ENCODE measurements at places on chromosomes 6 and 20.
A peak's percentile ranks its signal among the peaks of the same experiment; 100 is the strongest.

DNA sequence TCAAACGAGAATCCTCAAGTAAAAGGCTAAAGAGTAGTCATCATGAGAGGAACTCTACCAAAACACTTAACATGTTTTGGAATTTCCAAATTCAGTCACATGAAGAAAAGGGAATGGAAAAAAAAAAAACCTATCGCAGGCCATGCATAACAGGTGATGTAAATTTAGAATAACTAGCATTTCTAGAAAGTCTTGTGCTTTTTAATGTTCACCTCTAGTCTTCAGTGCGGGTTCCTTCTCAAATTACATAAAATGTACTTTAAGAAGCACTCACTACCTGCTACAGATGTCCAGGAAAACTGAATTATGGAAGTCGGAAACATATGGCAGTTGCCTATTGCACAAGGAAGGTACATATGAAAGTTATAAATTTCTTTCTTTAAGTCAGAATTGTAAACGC lies 6.1 kb upstream of the TBX18 start:
- no peak for DNase-seq

- DNase-seq = no peak
These were observed 754.6 kb upstream of the MMS22L start for GRCh38 chr6:98037571-98037970.

- DNase-seq = peak; percentile 42
These were observed 11.5 kb upstream of the CCDC170 start for GRCh38 chr6:151482290-151482689.

GRCh38 chr6:165843121-165843520 lies 180.1 kb upstream of the PDE10A start:
- no peak for DNase-seq

GRCh38 chr6:81938991-81939732 lies 186.7 kb upstream of the TENT5A start:
- no peak for DNase-seq

DNA sequence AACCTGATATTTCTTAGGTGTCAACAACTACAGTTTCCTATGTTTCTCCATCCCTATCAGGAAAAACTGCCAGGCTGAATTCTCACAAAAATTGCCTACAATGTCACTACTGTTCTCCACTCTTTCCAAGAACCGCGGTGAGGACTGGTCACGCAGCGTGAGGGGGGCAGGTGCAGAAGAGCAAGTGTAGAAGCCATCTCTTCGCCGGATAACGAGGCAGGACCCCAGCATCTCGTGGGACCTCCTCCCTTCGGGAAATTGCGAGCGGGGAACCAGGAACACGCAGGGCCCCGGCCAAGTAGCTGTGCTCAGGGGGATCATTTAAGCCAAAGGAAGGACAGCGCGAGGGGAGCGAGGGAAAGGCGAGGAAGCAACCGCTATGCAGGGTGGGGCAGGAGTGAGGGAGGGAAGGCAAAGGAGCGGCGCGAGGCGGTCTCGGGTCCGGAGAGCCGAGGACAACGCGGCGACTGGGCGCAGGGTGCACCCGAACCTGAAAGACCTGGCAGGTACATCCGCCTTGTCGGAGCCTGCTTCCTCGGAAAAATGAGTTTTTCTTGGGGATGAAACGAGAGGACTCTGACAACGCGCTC lies 559 bp downstream of the APMAP start:
- DNase-seq = no peak

DNA sequence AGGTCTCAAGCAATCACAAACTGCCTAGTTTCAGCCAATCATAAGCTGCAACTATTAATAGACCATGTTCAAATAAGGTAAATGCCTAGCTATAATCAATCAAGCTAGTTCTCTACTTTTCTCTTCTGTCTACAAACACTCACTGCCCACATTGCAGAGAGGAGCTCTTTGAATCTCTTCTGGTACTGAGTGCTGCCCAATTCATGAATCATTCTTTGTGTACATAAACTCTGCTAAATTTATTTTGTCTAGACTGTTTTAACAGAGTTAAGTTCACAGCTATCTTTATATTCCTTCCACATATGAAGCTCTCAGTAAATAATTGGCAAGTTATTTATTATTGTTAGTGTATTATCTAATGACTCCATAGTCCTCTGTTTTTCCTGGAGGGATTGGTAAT lies 411.0 kb downstream of the EPHA7 start:
- no peak for DNase-seq

DNA sequence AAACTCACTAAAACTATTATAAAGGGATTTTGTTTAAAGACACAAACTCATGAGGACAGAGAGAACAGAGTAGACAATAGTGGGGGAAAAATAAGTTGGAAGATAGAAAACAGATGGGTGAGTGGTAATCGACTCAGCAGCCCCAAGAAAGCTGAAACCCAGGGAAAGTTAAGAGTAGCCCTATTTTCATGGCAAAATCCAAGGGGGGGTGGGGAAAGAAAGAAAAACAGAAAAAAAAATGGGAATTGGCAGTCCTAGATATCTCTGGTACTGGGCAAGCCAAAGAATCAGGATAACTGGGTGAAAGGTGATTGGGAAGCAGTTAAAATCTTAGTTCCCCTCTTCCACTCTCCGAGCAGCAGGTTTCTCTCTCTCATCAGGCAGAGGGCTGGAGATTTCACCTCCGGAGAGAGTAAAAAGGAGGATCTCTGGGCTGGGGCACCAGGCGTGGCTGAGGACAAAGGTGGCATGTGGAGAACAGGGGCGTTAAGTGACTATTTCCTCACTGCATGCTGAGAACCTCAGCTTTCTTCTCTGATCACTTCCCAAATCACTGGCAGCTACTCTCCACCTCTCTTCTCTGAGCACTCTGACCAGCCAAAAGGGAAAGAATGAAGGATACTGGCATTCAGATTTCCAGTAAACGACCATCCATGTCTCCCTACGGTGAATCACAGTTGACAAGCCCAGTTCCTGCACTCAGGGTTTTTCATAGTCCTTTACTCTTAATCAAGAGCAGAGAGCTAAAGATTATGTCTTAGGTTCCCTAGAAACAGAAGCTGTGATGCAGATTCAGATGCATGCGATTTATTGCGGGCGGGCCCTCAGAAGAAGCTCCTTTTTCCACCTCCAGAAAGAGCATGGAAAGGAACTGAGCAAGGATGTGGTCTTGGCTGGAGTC lies 7.3 kb upstream of the RNF24 start:
- no peak for DNase-seq

DNA sequence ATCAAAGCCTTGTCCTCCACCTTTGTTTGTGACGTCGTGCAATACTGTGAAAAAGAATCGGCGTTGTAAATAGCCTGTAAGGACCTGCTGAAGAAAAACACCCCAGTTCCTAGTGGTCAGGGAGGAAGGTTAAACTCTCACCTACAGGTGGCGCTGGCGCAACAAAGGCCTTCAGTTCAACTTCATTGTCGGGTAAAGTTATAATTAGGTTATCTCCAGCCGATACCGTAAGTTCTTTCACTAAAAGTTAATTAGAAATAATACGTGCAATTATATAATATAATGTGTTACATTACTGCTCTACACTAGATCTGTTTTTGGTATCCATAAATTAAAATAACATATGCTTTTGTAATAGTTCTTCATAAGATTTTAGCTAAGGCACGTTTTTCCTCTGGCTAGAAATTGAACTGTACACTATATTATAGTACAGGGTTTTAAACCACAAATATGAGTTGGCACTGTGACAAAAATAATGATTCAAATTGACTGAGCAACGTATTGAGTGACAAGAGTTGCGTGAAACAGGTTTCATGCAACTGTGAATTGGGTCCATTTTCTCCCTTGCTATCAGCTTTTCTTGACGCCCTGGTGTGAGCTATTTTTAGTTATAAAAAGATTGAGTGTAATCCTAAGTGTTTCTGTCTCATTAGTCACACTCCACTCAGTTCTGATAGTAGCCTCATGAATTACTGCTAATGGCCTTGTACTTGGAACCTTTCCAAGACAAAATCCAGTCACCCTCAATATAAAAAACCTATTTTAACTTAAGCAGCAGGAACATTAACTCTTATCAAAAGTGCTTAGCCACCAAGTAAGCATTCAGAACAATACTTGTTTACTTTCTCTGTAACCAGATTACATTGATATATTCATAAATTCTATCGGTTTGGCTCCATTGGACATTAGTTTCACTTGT lies 62.3 kb downstream of the KIAA0319 start:
- peak; percentile 61 for DNase-seq

DNA sequence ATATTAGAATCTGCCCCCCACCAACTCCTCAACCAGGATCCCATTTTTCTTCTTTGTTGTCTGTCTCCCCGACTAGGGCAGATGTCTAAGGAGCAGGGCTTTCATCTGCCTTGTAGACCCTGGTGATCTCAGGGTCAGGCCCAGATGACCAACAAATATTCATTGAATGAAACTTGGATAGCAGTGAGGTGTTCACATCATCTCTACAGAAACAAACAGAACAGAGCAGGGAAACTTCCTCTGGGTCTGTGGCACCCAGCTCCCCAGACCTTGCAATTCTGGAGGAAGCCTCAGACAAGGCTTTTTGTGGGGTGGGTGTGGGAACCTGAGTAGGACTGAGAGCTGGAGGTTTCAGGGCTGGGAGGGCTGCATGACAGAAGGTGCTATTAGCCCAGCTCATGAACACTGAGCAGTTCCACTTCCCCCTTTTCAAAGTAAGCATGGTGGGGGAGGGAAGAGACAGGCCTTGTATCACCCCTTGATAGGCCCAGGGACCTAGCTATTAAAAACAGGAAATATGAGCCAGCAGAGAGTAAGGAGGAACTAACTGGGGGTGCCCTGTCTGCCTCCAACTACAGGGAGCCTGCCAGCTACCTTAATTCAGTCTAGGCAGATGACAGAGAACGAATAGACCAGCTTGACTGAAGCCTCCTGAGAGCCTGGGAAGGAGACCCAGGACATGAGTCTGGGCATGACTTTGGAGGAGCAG lies 37.3 kb upstream of the TOP1 start:
- peak; percentile 82 for DNase-seq

DNA sequence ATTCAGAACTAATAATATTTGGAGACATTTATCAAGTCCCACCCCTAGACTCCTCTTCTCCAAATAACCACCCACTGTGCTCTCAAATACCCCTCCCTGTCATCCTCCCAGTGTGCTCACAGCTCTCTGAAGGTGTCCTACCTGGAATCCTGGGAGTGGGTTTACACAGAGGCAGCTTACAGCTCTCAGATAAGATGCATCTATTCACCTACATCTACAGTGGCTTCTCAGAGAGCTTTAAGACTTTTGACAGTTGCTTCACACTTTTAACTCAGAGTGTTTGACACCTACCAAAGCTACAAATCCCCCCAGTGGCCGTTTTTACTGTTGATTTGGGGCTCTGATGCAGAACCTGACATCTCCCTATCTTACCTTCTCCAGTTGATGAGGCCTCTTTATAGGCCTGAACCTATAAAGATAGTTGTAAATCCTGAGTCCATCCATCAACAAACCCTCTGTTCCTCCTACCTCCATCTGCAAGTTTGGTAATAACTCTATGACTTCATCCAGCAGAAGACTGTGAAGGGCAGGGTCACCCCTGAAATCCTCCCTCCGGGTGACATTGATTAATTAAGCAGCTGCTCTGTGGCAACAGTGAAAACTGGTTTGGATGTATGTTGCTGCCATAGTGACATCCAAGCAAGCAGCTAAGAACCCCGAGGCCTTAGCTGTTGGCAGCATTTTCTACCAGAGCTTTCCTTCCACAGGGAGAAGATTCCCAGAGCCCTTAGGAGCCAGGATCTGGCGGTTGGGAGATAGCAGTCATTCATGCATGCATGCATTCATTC lies 226.1 kb upstream of the RREB1 start:
- no peak for DNase-seq

- no peak for DNase-seq
These were observed 371.1 kb downstream of the FARS2 start for GRCh38 chr6:5632348-5632935.

- DNase-seq = no peak
These were observed 14.9 kb downstream of the PRKN start for GRCh38 chr6:162712694-162713093.

All from GM20000 (cell line).